ENCODE measurements at places on chromosomes 16 and 17. TPM values are rescaled to one million over a fixed set of nuclear protein-coding genes. Genes with fewer than 3 reads are reported as not detected.

DNA sequence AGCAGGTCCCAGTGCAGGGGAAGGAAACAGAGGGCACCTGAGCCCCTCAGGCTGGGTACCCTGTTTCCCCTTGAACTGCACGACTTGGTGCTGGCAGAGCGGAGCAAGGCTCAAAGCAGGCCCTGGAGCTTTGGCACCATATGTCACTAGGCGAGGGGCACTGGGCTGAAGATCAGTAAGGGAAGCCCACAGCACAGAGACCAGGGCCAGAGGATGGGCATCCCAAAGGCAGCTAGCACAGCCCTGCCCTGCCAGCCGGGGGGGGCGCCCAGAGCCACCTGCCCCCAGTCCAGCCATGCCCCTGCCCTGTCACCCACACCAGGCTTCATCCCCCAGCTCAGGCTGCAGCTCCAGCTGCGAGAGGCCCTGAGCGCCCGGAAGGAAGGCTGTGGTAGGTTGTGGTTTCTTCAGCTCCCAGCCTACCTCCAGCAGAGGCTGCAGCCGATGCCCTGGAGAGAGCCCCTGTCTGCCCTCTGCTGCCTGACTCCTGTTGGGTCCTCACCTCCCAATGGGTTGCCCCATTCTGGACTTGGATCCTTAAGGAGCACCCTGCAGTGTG lies 10.9 kb downstream of the NHERF1 start:
- DNase-seq: peak; percentile 74

DNA sequence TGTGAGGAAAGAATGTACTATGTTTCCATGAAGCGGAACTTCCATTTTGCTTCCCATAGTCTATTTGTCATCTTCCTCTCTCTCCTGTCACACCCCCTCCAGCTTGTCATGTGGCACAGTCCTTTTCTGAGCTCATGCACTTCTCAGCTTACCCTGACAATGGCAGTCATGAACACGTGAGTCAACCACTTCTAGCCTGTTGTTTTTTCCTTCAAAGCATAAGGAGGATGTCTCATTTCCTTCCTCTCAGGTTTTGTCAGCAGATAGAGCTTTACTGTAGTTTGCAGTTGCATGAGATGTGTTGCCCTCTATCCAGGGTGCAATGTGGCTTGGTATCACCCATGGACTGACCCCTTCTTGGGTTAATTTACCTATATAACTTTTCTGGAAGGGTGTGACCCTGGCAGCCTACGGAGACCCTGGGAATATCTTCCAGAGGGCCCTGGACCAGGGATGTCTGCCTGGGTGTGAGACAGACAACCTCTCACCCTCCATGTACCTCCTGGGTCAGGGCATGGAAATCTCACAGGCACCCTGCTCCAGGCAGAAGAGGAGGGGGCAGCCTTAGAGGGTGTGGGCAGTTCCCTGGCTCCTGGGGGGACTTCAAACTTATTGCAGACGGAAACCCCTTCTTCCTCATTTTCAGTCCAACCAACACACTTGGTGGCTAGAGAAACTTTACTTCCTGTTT lies 4.0 kb upstream of the ZNF267 start:
- DNase-seq: peak; percentile 85

Gene ADORA2B
- total RNA-seq: not detected

DNA sequence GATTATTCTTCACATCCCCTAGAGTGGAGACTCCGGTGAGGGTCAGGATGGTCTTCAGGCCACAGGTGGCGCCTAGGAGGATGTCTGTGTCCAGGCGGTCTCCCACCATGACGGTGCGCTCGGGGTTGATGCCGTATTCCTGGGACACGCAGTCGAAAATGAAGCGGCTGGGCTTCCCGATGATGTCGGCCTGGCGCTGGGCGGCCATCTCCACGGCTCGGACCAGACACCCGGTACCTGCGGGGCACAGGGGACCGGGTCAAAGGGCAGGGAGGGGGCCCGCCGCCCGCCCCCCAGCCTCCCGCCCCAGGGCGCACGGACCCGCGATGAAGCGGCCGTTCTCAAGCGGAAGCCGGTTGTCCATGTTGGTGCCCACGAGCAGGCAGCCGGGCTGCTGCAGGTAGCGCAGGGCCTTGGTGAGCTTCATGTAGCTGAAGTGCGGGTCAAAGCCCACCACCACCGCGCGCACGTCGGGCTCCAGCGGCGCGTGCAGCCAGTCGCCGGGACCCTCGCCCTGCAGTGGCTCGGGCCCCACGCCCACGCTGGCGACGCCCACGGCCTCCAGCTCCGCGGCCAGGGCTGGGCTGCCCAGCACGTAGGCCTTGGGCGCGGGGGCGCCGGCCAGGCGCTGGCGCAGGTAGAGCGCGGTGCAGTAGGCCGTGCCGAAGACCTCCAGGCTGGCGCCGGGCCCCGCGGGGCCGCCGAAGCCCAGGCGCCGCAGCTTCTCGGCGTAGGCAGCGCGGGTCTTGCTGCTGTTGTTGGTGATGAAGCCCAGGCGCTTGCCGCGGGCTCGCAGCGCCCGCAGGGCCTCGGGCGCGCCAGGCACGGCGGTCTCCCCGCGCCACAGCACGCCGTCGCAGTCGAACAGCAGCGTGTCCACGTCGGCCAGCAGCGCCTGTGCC lies 572 bp downstream of the PGP start:
- DNase-seq: peak; percentile 38

Gene GPR139
- not detected for total RNA-seq

- no peak for DNase-seq
These were observed 21.1 kb downstream of the CLUH start for GRCh38 chr17:2690165-2691068.

DNA sequence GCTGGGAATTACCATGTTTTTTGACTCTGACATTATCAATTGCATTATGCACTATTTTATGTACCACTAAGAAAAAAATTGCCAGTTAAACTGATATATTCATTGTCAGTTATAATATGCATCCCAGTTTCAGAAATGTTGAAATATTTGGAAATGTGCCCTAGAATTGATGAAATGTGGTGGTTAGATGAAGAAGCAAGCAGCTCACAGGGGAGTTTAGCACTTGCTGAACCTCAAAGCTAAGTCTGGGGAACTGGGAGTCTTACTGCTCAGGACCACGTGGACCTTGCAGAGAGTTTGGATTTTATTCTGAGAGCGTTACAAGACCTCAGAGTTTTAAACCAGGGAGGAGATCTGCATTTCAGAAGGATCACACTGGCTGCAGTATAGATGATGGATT lies 67.9 kb downstream of the TNRC6C start:
- no peak for DNase-seq

Gene KRTAP4-7
- not detected for total RNA-seq

DNA sequence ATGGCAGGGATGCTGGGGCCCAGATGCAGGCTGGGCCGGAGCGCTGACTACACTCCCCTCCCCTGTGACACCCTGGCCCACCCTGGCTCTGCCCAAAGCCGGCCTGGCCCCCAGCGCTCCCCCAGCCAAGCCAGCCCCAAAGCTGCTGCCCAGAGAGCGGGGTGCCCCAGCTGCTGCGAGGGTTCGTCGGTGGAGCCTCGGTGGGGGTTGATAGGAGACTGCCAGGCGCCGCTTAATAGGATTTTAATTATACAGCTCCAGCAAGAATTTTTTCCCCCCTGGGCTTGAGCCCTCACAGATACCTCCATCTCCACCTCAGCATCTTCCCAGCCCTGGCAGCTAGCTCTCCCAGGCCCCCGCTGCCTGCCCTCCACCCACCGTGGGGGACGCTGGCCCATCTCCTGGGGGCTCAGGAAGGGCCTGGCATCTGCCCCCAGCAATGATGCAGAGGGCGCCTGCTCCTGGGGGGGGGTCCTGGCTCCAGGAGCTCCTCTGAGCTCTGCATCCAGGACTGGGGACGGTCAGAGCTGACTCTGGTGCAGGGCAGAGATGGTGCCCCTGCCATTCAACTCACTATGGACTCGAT lies 36.8 kb upstream of the DLX4 start:
- DNase-seq: no peak

- no peak for DNase-seq
These were observed 605.5 kb downstream of the RBFOX1 start for GRCh38 chr16:7938175-7938574.

DNA sequence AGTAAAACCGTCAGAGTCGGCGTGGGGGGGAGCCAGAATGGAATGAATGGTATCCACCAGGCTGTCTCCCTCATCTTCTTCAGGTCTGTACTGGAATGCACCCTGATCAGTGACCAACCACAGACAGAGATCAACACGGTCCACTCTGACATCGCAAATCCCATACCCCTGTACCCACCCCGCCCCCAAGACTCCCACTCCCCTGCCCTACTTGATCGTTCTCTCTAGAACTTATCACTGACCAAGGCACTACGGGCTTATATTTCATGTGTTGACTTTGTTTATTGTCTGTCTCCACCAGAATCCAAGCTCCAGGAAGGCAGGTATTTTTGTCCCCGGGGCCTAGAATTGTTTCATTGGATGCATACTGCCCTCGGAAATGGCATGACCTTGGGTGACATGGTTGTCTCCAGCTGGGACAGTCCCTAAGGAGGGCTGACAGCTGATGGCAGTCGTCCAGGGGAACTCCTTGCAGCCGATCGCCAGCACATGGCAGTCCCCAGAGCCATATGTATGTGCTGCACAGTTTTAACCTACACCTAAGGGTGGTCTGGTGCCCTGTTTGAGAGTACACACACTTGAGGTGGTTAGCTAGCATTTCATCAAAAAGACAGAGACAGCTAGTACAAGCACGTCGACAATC lies 526 bp upstream of the MFSD6L start:
- DNase-seq: no peak

DNA sequence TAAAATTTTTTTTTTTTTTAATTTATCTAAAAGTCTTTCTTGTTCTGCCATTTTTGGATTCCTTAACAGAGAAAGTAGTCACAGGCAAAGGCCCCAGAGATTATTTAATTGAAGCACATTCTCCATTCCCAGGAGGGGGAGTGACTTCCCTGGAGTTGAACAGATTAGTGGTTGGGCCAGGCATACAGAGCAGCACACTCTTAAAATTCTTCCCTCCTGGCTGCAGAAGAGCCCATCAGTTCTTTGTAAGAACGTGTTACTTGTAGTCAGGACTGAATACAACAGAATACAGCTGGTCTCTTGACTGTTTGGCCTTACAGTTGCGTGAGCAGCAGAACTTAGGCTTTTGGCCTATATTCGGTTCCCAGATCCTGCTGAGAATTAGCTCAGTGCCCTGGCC lies 1.8 kb downstream of the ALKBH5 start:
- peak; percentile 16 for DNase-seq

Gene KRTAP4-4
- not detected for total RNA-seq

Gene SEPTIN1
- total RNA-seq: 171 TPM

DNA sequence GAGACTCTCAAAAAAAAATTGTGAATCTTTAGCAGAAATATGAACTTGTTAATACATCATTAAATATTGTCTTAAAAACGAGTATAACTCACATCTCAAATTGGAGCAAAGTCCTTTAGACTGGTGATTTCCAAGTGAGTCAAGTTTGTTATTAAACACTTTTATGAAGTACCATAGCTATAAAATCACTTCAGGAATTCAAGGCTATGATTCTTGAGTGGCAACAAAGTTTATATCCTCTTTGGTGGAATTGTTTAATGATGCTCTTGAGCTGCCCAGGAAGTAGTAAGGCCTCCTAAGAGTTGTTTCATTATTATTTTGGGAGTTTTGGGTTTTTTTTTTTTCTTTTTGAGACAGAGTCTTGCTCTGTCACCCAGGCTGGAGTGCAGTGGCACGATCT lies 16.7 kb upstream of the BLMH start:
- DNase-seq: no peak

GRCh38 chr17:19533036-19533717 lies 477 bp upstream of the SLC47A1 start:
- no peak for DNase-seq

Gene PRR11
- total RNA-seq: 106 TPM

DNA sequence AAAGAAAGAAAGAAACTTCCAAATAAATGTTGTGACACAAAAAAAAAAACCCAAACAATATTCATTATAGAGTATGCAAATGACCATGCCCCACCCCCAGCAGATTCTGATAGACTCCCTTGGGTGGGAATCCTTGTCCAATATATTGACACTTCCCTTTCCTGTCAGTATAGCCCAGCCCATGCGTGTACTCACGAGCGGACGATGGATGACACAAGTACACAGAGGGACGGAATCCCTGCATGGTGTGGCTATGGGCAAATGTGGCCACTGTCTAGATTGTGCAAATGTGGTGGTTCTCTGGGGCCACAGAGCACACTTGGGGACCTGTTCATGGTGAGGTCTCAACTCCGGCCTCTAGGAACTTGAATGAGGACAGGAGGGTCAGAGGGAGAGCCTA lies 3.1 kb downstream of the RAB37 start:
- no peak for DNase-seq

- no peak for DNase-seq
These were observed 2.9 kb downstream of the ORAI3 start for GRCh38 chr16:30951750-30952149.

Gene LAT
- 19.8 TPM for total RNA-seq

DNA sequence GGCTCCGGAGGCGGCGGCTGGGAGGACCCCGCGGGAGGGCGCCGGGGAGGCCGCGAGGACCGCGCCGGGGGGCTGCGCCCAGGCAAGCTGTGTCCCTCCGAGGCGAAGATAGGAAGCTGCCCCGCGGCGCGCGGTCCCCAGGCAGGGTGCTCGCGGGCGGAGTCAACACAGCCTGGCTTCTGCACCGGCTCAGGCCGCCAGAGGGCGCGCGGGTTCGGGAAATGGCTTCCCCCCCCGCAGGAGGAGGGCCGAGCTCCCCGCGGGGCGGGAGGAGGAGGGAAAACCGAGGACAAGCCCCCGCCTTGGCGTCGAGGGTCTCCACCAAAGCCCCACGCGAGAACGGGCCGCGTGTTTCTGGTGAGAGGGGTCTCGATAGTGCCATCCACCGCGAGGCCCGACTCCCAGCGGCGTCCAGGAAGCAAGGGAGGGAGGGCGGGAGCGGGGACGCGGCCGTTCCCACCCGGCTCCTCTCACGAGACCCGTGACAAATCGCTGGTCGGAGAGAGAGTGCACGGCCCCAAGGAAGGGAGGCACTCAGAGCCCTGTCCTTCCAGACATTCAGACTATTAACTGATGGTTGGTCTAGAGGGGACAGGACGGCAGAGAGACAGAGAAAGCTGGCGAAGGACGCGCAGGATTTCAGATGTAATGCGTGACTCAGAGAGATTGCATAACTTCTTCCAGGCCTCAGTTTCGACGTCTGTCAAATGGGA lies 64.4 kb upstream of the DNAJA2 start:
- DNase-seq: peak; percentile 88

DNA sequence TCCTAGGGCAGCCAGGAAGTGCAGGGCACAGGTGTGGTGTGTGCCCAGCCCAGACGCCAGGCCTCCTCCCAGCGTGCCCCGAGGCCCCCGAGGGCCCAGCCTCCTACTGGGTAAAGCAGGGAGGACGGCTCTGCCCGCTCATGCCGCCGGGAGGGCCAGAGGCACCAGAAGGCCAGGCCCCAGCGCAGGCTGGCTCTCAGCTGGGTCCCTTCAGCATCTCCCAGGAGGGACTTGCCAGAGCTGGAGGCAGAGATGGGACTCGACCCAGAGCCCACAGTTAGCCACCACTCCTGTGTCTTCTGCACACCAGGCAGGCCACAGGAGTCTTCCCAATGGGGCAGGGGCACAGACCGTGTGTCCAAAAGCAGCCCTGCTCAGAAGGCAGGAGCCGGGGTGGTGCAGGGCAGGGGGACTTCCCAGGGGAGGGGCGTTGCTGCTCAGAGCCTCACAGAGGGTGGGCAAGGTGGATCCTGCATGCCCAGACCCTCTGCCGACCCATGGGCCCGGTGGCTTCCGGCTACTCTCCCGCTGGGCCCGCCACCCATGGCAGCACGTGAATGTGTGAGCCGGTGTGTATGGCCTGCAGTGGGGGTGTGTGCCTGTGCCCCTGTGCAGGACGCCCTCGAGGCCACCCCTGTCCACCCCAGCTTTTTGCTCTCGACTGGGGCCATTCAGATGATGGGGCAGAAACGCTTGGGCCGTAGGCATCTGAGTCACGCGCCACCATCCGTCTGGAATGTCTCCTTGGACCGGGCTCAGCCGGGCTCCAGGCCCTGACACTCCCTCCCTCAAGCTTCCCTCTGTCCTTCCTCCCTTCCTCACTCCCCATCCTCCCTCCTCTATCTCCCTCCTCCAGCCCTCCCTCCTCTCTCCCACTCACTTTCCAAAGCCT lies 5.7 kb upstream of the ZNF469 start:
- no peak for DNase-seq

Data from OCI-LY7 (cell line).